ENCODE measurements at places on chromosomes 1 and 21.
A peak's percentile ranks its signal among the peaks of the same experiment; 100 is the strongest.

DNA sequence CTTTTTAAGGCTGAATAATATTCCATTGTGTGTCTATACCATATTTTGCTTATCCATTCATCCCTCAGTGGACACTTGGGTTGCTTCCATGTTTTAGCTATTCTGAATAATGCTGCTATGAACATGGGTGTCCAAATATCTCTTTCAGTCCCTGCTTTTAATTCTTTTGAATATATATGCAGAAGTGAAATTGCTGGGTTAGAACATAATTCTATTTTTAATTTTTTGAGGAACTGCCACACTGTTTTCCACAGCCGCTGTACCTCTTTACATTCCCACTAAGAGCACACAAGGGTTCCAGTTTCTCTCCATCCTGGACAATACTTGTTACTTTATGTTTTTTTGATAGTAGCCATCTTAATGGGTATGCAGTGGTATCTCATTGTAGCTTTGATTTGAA lies 65.6 kb downstream of the RIMS3 start:
- no peak for DNase-seq

DNA sequence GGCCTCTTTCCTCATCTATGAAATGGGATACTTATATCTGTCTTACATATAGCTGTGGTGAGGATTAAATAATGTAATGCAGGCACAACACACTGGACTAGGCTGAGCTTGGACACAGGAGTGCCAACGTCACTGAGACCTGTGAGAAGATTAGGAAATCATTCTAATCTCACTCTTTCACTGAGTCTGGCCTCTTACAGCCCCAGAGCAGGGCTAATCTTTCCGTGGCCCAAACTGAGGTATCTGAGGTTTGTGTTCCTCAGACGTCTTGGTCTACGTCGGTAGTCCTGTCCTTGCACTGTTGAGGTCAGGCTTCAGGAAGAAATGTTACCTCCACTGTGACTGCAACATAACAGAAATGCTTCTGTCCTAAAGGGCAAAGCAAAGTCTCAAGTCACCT lies 22.6 kb upstream of the A3GALT2 start:
- no peak for DNase-seq

DNA sequence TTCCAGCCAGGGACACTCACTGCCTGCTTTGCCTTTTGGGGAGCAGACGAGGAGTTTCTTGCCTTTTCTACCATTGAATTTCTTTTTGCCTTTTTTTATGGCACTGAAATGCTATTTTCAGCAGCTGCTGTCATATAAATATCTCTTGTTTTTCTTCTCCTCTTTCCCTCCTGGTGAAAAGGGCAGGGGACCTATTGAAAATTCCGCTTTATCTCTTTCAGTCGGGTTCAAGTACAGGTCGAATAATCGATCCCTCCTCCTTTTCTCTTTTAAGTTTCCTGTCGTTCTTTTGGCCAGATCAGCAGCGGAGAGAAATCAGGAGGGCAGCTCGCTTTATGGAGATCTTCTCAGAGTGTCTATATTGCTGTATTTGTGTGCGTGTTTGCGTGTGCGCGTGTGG lies 67.4 kb upstream of the CASZ1 start:
- DNase-seq: no peak

GRCh38 chr1:5709461-5709975 lies 282.7 kb downstream of the NPHP4 start:
- DNase-seq: no peak

- DNase-seq: no peak
Measured at GRCh38 chr1:17465228-17465627, 25.8 kb upstream of the RCC2 start.

- no peak for DNase-seq
Measured at GRCh38 chr21:38287476-38287875, 30.7 kb downstream of the KCNJ15 start.

DNA sequence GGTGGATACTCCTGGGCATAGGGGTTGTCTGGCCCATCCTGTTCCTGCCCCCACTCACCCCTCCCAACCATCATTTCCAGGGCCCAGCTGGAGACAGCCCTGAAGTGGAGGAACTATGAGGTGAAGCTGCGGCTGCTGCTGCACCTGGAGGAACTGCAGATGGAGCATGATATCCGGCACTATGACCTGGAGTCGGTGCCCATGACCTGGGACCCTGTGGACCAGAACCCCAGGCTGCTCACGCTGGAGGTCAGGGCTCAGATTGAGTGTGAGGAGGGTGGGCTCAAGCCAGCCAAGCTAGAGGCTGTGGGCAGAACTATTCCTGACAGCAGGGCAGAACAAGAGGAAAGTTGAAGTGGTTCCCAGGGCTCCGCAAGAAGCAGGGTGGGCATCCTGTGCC lies 14.2 kb downstream of the RHOC start:
- DNase-seq: no peak

- DNase-seq: no peak
Measured at GRCh38 chr1:212166244-212166643, 119.0 kb upstream of the PPP2R5A start.

DNA sequence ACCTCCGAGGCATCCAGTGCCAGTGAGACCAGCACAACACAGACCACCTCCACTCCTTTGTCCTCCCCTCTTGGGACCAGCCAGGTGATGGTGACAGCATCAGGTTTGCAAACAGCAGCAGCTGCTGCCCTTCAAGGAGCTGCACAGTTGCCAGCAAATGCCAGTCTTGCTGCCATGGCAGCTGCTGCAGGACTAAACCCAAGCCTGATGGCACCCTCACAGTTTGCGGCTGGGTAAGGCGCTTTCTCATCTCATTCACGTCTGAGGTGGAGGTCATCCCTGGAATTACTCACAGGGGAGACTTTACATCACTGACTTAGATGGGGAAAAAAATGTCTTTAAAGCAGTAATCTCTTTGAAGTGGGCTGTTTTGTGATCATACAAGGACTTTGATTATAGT lies 106.3 kb downstream of the CD247 start:
- no peak for DNase-seq

- peak; percentile 20 for DNase-seq
Measured at GRCh38 chr21:15820852-15821379, 91.1 kb downstream of the USP25 start.

DNA sequence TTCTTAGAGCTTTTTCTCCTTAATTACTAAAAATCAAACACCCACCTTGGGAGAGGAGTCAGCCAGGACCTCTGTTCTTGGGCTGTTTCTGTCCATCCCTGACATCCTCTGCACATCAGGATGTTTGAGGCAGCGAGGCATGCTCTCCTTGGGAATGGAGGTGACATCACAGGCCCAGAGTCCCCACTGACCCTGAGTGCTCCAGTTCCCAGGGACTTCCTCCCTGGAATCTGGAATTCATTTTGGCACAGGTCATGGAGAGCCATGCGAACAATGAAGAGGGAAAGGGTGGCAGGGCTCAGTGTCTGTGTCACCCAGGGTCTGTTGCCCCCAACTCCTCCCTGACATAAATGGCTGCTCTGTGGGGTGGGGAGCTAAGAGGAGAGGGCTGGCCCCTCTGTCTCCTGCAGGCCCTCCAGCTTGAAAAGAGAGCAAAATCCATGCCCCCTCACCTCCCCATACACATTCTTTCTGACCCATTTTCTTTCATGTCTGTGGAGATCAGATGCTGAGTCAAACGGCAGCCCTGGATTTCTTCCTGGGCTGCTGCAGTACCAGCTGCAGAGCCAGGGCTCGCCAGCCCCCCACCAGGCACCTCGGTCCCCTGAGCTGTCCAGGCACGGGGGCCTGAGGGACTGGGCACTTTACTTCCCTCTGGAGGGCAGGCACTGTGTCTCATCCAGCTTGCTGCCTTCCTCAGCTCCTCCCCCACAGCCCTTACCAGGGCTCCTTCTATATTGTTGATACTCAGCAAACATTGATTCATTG lies 102.0 kb downstream of the NMNAT2 start:
- DNase-seq: no peak

- no peak for DNase-seq
Measured at GRCh38 chr21:36700295-36700970, 1.5 kb downstream of the SIM2 start.

DNA sequence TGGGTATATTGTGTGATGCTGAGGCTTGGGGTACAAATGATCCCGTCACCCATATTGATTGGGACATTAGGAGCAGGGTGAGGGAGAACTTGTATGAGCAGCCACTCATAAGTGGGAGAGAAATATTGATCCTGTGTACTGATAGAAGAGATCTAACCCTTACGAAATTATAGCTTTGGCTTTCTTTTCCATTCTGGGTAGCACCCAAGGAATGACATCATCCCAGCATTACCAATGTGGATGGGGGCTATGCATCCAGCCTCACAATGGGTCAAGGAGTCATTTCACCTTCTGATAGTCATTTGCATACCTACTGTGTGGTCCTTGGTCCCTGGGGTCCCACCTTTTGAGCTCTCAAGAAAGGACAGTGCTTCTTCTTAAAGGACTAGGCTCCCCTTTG lies 1.9 kb upstream of the NAV1 start:
- DNase-seq: no peak

DNA sequence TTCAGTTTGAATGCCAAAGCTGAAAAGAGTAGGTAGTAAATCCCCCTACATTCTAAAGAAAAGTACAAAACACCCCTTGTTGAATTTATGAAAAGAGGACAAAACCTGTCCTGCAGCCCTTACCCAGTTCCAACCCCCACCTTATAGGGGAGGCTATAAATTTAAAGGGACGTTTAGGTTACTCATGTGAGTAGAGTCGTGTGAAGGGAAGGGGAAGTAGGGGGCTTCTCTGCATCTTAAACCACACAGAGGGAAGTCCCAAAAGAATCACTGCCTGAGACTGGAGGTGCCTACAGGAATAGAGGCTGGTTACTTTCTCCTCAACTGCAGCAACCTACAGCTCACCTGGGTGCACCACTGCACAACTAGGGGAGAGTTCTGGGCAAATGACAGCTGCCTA lies 36.7 kb upstream of the KIRREL1 start:
- no peak for DNase-seq

DNA sequence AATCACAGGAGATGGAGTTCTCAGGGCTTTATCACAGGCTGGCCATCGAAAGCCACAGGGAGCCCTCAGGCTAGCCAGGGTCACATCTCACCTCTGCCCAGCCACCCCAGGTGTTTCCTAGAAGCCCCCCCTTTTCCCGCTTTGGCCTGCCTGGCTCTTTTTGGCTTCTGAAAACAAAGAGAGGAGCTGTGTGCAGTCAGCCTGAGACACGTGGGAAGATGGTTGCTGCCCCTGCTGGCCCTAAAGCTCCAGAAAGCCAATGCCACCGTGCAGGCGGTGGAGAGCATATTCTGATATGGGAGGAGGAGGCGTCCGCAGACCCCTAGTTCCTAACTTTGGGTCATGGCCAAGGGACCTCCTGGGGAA lies 18.7 kb upstream of the LBR start:
- no peak for DNase-seq

GRCh38 chr1:58714544-58714943 lies 14.7 kb upstream of the MYSM1 start:
- no peak for DNase-seq

- DNase-seq: peak; percentile 3
Measured at GRCh38 chr1:166479052-166479631, 312.3 kb upstream of the FAM78B start.

DNA sequence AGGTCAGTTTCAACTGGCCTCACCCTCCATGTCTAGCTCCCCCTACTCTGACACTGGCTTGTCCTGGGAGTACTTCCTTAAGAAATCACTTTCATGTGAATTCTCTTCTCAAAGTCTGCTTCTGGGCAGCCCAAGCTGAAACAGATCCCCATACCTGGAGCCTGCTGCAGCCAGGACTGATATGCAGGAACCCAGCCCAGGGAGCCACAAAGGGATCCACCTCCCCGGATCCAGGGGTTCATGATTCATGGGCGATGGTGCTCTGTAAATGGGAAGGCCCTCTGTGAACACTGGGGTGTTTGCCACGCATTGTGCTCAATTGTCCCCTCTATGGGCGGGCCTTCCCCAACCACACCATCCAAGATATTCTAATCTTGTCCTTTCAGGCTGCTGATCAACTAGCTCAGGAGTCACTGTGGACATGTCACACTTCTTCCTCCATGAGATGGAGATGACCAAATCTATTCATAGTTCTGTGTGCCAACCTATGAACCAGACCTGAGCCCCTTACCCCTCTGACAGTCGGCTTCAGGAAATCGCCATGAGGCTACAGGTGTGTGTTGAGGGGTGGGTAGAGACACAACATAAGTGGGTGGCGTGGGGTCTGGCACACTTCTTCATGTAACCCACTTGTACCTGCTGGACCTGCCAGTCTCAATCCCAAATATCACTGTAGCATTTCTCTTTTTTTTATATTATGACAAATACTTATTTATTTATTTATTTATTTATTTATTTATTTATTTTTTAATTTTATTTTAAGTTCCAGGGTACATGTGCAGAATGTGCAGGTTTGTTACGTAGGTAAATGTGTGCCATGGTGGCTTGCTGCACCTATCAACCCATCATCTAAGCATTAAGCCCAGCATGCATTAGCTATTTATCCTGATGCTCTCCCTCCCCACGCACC lies 41.8 kb downstream of the RUNX3 start:
- DNase-seq: no peak

DNA sequence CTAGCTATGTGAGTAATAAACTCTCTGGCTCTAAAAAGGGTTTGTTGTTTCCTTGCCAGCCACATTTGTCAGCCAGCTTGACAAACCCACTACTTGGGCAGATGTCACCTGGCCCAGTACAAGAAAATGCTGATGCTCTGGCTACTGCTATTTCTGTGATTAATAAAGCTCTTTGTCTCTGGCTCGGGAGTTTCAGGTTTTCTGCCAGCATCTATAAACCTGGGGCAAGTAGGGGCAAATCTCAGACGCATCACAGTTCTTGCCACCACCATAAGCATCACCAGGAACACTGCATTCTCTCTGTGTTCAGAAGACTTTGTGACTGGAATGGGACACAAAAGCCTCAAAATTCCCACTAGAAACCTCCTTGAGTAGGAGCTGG lies 2.5 kb downstream of the ITLN2 start:
- DNase-seq: no peak

DNA sequence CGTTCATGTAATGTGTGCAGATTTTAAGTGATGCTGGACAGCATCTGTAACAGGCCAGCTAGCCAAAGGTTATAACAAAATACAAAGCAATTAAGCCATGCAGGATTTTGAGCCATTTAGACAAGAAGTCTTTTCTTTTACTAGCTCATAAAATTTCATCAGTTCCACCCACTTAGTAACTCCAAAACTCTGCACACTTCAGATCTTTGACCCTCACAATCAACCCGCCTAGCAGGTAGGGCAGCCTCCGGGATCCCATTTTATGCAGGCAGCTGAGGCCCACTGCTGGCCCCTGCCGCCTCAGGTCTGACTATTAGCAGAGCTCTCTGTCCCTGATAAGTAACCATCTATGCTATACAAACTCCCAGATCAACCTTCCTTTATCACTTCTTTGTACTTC lies 9.2 kb downstream of the LBR start:
- no peak for DNase-seq

- no peak for DNase-seq
Measured at GRCh38 chr1:206769304-206769731, 1.3 kb upstream of the IL19 start.

- DNase-seq: no peak
Measured at GRCh38 chr21:44392185-44392584, 38.8 kb downstream of the TRPM2 start.

GRCh38 chr1:193308438-193308837 lies 122.0 kb upstream of the B3GALT2 start:
- DNase-seq: no peak

DNA sequence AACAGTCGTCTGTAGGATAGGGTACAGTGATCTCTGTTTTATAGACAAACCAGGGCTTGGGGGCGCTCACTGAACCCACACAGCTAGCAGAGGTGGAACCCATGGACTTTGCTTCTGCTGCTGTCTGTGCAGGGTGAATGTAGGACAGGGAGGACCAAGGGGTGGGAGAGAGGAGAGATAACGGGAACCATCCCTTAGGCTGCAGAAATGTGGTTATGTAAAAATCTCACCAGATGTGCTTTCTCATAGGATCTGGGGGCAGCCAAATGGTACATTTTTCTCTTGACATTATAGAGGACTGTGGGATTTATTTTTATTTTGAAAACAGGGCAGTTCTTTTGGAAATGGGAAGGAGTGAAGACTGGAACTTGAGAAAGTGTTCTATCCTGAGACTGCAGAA lies 8.7 kb downstream of the NFASC start:
- DNase-seq: no peak
